Activated naive CD8-positive, alpha-beta T cell treated with anti-CD3 and anti-CD28 coated beads for 36 hours (primary cell): ENCODE measurements at places on chromosomes 3 and 15. TPM values are rescaled to one million over a fixed set of nuclear protein-coding genes. Genes with fewer than 3 reads are reported as not detected.

The SLC9C1 gene
- not detected for total RNA-seq

The RASGRP1 gene
- 42.7 TPM for total RNA-seq

The RYR3 gene
- total RNA-seq = not detected

The PIK3CA gene
- 19.0 TPM for total RNA-seq

The MESD gene
- 20.7 TPM for total RNA-seq

The GOLGA6L10 gene
- total RNA-seq = 1.3 TPM

The ITGB5 gene
- total RNA-seq = 0.34 TPM

The MCCC1 gene
- total RNA-seq = 38.3 TPM

DNA sequence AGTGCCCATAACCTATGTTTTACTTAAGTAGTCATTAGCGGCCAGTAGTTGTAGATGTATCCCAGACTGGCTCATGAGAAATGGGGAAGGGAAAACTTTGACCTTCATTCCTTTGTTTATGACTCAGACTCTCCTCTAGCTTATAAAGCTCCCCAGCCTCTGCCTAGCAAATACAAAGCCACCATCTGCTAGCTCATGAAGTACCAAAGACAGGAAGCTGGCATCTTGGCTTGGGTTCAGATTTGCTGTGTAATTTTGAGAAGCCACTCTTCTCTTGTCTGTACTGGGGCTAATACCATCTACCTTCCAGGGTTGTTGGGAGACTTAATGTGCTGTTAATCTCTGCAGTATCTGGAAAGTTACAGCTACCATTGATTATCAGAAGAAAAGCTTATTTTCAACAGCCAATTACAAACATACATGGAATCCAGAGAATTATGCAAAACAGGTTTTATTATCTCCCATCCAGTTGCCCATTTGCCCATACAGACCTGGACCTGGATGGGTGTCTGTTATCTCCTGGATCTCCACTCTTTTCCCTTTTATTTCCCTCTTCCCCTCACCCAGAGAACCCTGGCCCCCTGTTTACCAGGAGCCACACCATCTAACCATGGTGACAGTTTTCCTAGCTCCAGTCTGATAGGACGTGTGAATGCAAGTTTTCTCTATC is 153.8 kb downstream of the SEMA6D start:
- no peak overlapping the region for H3K27ac ChIP-seq
- peaks cover 3% of the 10 kb centered on the region for H3K27me3 ChIP-seq
- H3K4me3 ChIP-seq = no peak overlapping the region
- no peak for DNase-seq

- H3K27me3 ChIP-seq = peaks cover 15% of the 10 kb centered on the region
- H3K36me3 ChIP-seq = no peaks in the 10 kb centered on the region
- no peaks in the 10 kb centered on the region for H3K4me1 ChIP-seq
- no peak overlapping the region for H3K4me3 ChIP-seq
- no peak overlapping the region for H3K27ac ChIP-seq
Observed at GRCh38 chr15:33448151-33448550, 137.4 kb downstream of the RYR3 start.

DNA sequence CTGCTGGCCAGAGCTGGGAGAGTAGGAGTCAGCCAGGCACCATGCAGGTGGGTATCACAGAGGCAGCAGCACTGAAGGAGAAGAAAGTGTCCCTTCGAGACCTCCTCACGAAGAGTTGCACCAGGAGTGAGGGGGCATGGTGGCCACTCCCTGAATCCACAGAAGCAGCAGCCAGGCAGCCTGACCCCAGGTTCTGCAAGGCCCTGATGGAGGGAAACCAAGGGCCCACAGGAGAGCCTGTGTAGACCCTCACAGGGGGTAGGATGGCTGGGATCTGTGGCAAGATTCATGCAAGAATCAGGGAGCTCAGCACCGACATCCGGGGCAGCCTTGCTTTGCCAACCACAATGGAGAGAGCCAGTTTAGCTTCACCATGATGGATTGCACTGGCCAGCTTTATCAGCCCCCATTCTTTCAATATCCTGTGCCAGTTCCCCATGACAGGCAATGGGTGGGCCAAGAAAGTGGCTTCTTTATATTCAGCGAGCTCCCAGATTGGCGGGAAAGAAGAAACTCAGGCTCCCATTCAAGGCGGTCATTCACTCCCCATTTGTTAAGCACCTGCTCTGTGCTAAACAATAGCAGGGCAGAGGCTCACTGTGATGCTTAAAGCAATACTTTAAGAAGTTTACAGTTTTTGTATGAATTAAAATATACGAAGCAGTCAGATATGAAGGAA is 33.5 kb upstream of the TBC1D21 start:
- no peak for DNase-seq
- H3K27ac ChIP-seq = no peak overlapping the region
- no peaks in the 10 kb centered on the region for H3K4me1 ChIP-seq
- no peaks in the 10 kb centered on the region for H3K36me3 ChIP-seq

DNA sequence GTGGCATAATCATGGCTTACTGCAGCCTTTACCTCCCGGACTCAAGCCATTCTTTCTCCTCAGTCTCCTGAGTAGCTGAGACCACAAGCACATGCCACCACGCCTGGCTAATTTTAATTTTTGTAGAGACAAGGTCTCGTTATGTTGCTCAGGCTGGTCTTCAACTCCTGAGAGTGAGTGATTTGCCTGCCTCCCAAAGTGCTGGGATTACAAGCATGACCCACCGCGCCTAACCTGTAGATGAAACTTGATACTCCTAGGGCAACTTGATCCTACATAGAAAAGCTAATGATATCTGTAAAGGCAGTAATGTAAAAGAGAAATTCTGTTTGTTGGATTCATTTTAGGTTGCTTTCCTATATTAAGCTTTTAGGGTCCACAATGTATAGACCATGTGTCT is 391.9 kb upstream of the THRB start:
- H3K36me3 ChIP-seq = no peaks in the 10 kb centered on the region
- no peak for DNase-seq
- no peaks in the 10 kb centered on the region for H3K27me3 ChIP-seq
- H3K4me3 ChIP-seq = no peak overlapping the region

GRCh38 chr15:76169018-76169417 is 109.2 kb downstream of the TMEM266 start:
- no peaks in the 10 kb centered on the region for H3K36me3 ChIP-seq
- DNase-seq = no peak
- H3K27me3 ChIP-seq = peaks cover 10% of the 10 kb centered on the region
- H3K4me1 ChIP-seq = no peaks in the 10 kb centered on the region

DNA sequence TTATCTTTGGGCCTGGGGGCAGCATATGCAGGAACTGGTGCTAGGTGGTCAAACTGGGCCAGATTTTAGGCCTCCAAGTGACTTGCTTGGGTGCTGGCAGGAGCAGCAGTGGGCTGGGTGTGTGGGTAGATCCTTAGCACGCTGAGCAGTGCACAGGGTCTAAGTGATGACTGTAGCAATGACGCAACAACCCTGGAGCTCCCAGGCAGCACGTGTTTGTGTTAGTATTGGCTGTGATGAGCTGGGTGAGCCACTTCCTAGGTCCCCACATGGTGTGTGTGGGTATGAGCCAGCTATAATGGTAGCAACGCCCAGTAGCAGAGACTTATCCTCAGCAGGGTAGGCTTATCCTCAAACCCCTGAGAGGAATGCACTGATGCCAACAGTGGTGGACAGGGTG is 570.6 kb upstream of the ROBO1 start:
- DNase-seq = no peak
- no peaks in the 10 kb centered on the region for H3K27me3 ChIP-seq
- no peak overlapping the region for H3K27ac ChIP-seq

GRCh38 chr3:168053115-168053514 is 42.6 kb downstream of the GOLIM4 start:
- H3K27me3 ChIP-seq = peaks cover 9% of the 10 kb centered on the region
- no peak overlapping the region for H3K27ac ChIP-seq
- H3K4me1 ChIP-seq = no peaks in the 10 kb centered on the region
- peaks cover 2% of the 10 kb centered on the region for H3K36me3 ChIP-seq
- H3K4me3 ChIP-seq = no peak overlapping the region

DNA sequence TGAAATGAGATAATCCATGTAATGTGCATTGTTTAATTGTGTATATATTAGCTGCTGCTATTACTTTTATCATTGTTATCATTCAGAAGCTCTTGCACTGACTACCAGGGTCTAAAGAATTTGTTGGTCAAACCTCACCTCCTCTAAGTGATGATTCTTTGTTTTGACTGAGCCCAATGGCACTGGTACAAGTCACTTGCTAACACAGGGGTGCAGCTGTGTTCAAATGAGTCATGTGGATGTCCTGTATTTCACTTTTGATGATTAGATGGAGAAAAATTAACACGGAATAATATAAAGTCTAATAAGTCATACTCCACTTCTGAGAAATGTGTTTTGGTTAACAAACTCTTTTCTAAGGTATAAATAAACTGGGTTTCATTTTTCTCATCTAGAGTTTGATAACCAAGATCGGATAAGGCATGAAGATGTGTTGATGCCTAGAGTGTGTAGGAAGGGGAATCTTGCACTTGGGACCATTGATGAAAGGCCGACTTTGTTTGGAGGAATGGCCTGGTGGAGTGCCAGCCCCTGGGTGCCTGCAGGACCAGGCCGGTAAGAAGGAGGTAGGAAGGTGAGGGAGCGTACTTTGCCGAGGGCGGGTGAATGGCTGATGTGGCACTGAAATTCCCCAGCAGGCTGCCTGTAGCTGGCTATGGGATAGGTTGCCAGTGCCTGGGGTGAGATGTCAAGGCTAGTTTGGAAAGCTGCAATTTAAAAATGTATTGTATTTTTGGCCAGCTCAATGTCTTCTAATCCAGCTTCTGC is 244.7 kb upstream of the ZPLD1 start:
- H3K36me3 ChIP-seq = peaks cover 2% of the 10 kb centered on the region
- no peaks in the 10 kb centered on the region for H3K27me3 ChIP-seq
- peaks cover 14% of the 10 kb centered on the region for H3K4me1 ChIP-seq
- H3K27ac ChIP-seq = no peak overlapping the region
- H3K4me3 ChIP-seq = no peak overlapping the region

DNA sequence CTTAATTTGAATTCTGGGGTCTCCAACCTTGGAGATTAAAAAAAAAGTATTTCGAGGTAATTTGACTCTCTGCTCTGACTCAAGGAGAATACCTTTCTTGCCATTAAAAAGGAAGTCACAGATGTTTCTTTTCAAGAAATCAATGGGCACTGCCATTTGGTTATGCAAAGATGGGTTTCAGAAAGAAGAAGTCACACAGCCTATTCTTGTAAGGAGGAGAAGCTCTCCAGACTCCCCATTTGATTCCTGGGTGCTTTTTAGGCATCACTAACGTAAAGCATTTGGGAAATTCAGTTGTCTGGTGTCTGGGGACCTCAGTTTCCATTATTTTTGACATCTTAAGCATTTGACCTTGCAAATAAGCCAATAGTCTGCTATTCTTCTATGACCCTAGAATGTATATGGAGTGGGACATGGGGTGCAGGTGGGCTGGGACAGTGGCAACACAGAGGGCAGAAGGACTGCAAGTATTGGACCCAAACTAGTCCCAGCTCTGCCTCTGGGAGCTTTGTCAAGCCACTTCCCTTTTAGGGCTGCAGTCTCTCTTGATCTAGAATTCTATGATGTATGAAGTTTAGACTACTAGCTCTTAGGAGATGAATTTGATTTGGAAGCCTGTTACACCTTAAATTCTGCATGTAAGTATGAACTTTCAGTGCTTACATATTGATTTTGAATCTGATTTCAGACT is 27.8 kb downstream of the IL5RA start:
- no peaks in the 10 kb centered on the region for H3K27me3 ChIP-seq
- H3K36me3 ChIP-seq = no peaks in the 10 kb centered on the region
- no peak for DNase-seq
- no peak overlapping the region for H3K27ac ChIP-seq
- no peak overlapping the region for H3K4me3 ChIP-seq
- no peaks in the 10 kb centered on the region for H3K4me1 ChIP-seq

DNA sequence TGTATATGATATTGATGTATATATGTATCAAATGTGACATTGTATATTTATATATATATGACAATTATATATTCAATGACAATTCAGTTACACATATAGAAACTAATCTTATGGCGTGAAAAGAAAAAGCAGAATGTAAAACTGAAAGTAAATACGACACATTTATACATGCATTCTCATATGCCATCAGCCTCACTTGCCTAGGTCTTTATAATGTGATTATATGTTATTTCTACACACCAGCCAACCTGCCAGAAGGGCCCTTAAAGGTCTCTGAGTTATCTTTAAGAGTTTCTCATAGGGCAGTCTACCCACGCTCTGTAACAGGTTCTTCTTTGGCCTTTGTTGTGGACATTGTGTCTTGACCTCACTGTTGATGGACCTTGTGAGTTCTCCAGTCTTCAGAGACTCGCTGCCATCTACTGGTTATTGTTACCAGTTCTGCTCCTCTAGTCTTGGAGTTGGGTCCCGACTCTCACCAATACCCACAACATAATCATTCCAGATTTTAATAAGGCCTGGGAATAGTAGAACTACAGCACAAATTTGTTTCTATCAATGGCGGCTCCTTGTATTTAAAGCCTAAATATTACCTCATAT is 371.5 kb upstream of the GOLIM4 start:
- H3K27me3 ChIP-seq = no peaks in the 10 kb centered on the region
- H3K4me3 ChIP-seq = no peak overlapping the region
- DNase-seq = no peak

GRCh38 chr3:25854214-25854613 is 64.3 kb downstream of the OXSM start:
- H3K27me3 ChIP-seq = no peaks in the 10 kb centered on the region
- H3K27ac ChIP-seq = no peak overlapping the region
- DNase-seq = no peak
- H3K36me3 ChIP-seq = peaks cover 4% of the 10 kb centered on the region
- no peak overlapping the region for H3K4me3 ChIP-seq

- DNase-seq = no peak
- no peak overlapping the region for H3K27ac ChIP-seq
- H3K4me3 ChIP-seq = no peak overlapping the region
- peaks cover 18% of the 10 kb centered on the region for H3K4me1 ChIP-seq
- peaks cover 34% of the 10 kb centered on the region for H3K36me3 ChIP-seq
Observed at GRCh38 chr3:131007782-131008181, 18.8 kb downstream of the ASTE1 start.

DNA sequence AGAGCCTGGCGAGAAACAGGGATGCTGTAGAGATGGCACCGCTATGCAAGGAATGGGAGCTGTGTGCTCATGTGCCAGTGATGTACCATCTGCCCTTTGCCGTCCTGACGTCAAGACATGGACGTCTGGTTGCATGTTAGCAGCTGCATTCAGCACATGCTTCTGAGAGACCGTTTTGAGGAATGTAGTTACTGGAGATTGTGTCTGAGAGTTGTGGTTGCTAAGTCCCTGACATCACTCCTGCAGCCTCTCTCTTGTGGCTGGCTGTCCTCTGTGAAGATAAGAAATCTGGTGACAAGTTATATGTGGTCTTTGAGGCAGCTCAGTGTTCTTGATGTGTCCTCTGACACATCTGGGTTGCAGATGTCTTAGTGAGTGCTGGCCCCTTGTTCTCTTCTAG is 165.1 kb downstream of the APBA2 start:
- H3K27ac ChIP-seq = peak overlapping the region; percentile 19
- peaks cover 21% of the 10 kb centered on the region for H3K36me3 ChIP-seq
- peaks cover 59% of the 10 kb centered on the region for H3K4me1 ChIP-seq
- peak; percentile 8 for DNase-seq
- H3K4me3 ChIP-seq = no peak overlapping the region
